ENCODE measurements at places on chromosomes 16 and 17.

- DNase-seq, result no peak
Measured at GRCh38 chr16:84722068-84722467, 22.3 kb downstream of the USP10 start.

DNA sequence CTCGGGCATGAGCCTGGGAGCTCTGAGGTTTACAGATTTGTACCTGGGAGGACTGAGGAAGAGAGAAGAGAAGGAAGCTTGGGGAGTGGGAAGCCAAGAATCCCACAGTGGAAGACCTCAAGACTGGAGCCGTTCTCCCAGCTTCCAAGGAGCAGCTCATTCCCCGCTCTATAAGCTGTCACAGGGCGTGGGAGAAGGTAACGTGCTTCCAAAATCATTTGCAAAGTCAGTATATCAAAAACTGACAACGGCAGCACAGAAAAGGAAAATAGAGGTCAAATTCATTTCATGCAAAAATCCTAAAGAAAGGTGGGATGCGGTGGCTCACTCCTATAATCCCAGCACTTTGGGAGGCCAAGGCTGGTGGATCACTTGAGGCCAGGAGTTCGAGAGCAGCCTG, 7.8 kb downstream of the PIK3R5 start:
- DNase-seq, result no peak

DNA sequence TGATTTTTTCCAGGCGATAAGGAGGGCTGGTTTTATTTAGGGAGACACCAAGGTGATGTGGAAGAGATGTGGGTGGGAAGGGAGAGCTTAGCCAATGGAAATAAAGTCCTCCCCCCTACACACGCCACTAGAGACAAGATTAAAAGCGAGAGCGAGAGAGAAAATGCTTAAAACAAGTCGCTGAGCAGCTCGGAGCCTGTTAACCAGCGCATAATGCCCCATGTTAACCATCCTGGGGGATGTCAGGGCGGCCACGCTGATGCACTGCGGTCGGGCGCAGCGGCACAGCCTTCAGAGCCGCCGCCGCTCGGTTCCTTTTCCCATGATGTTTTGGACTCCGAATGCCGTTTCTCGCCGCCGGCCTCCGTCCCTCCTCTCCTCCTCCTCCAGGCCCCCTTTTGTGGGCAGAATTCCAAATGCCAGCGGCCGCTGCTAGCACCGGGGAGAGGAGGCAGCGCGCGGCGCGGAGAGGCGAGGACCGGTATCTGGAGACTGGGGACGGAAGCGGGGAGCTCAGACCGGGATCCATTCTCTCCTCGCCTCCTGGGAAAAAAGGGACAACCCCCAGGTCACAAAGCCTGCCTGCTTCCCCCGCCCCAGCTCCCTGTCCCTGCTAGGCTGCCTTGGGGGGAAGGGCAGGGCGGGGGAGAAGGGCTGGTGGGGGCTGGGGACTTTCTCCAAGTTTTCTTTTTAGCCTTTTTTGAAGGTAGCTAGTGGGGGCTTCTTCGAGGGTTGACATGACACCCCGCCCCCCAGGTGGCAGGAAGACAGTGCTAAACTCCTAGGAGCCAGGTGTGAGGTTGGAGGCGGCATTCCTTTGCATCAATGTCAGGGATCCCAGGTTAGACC, 98.1 kb upstream of the CCL2 start:
- DNase-seq, result no peak

DNA sequence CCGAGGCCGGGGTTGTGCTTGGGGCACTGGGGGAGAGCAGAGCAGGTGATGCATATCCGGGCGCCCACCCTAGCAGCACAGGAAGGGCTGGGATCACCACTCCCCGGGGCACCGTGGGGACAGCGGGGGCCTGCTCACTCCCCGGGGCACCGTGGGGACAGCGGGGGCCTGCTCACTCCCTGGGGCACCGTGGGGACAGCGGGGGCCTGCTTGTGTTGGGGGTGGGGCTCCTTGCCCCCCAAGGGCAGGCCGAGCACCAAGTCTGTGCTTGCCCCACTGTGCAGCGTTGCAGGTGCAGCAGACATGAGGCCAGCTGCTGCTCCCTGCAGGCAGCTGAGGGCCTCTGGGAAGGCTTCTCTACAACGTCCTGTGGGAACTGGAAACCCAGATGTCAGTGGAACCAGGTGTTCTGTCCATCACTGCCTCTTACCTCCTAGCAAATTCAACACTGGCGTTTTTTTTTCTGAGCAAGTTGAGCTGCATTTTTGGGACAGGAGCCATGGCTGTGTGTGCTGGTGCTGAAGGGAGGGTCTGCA, 25.0 kb upstream of the ZNF750 start:
- DNase-seq, result no peak

- DNase-seq, result no peak
Measured at GRCh38 chr17:11151818-11152425, 89.1 kb upstream of the SHISA6 start.

DNA sequence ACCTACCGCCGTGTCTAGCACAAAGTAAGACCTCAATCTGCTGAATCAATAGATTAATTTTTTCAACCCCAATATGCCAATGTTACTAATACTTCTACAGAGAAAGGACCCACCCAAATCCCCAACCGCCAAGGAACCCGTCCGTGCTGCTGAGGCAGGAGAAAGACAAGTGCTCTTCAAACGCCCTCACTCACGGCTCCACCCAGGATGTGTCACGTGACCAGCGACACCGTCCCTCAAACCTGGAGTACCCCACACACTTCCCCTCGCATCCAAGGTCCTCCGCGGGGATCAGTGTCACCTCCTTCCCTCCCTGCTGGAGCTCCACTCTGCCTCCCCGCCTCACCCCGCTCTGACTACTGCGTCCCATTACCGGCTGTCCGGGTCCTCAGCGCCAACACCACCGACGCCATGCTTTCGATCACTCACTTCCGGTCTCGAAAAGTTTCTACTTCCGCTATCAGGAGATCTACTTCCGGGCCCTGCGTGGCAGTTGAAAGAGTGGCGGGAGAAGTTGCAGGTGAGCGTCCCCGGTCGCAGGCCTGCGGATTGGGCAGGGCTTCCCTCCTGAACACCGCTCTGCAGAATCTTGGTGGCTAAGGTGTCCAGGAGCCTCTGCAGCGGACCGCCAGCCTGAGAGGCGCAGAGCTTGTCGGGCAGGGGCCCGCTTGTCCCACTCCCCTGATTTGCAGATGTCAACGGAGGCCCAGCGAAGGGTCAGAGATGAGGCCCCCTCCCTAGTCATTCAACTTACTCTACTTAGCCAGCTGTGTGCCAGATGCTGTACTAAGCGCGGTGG, at the start of the genes EME1 and MRPL27:
Gene EME1 (plus strand): TSS at position 472 of the 799 bp plus-strand sequence. CDS start 1,980 bp downstream, outside the sequence.
Gene MRPL27 (minus strand): TSS at position 427 of the 799 bp plus-strand sequence. CDS start 14 bp downstream, at position 413.
- DNase-seq, result peak; percentile 87

DNA sequence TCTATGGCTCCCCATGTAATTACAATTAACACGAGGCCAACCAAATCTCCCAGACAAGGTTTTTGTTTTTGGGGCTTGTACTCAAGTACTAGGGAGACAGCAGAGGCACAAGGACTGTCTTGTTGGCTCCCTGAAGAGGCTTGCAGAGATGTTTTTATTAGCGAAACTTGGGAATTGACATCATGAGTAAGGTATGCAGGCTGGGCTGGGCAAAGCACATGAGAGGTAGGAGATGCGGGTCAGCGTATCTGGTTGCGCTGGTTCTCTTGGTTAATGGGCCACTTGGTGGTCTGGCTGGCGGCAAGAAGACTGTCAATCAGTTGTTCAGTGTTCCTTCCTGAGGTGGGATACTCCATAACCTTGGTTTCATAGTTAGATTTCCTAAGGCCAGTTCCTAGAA, 28.9 kb downstream of the LCMT1 start:
- DNase-seq, result no peak

DNA sequence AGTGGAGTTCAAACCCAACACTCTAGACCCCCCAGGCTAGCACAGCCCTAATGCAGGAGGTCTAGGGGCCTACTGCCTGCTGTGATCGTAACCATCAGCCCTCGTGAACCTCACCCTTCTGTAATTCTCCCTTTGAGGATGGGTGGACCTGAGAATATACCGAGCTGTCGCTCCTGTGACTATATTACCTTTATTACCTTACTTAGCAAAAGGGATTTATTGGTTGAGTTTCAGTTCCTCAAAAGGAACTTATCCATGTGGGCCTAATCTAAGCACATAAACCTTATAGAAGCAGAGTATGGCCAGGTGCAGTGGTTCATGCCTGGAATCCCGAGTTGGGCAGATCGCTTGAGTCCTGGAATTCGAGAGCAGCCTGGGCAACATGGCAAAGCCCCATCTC, 19.2 kb upstream of the EMP2 start:
- peak; percentile 47 for DNase-seq

GRCh38 chr16:4617880-4618279, 3.2 kb upstream of the UBALD1 start:
- DNase-seq, result no peak

GRCh38 chr16:30658731-30659506, 688 bp downstream of the FBRS start:
- peak; percentile 90 for DNase-seq

DNA sequence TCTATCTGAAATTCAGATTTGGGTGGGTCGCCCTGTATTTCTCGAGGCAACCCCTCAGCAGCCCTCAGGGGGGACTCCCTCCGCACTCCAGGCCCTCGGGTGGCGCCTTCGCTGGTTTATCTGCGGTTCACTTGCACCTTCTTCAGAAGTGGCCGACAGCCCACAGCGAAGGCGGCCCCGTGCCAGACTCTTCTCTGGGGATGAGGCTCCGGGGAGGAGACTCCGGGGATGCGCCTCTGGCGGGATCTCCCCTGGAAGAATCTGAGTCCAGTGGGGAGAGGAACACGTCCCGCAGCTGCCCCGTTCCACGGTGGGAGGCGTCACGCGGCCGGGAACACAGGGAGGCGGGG, 63.9 kb upstream of the DNAJA2 start:
- peak; percentile 64 for DNase-seq

DNA sequence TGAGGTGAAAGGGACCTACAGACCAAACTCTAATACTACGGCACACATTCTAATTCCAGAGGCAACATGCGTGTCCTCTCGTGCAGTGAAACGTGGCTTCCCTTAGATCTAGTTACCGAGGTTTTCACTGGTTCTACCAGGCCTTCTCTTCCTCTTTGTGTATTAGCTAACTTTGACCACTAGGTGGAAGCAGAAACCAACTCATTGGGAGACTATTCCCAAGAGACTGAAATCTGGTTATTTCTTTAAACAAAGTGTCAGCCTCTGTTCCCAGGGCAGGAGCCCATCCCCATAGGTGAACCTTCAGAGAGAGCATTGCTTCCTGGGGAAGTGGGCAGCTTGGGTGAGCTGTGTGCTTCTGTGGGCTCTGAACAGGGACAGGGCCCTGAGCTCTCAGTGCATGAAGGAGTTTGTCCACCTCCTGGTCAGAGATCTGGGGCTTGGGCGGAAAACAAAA, 19.7 kb upstream of the RCVRN start:
- peak; percentile 75 for DNase-seq

DNA sequence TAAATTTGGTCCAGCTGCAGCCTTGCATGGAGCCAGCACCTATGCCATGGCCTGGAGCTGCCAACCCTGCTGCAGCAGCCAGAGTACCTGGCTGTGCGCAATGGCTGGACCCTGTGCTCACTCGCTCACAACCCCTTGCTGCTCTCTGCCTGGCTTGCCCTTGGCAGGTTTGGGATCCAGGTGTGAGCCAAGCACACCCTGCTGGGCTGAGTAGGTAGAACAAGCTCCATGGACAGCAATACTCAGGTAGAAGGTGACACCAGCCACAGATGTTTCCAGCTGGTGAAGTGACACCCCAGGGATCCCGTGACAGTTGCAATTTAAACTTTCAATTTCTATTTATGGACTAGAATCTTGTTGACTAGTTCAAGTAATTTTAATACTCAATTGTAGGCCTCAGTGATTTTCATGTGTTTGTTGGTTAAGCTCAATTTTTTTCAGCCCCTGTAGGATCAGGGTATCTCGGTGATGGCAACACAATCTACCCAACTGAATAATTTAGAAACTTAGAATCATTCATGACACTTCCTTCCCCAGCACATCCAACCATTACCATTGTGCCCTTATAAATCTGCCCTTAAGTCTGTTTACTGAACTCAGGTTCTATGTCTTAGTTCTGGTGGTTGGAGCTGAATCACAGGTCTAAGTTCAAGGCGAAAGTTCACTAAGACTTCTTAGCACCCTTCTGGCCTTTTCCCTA, 480.0 kb downstream of the PMP22 start:
- DNase-seq, result no peak

DNA sequence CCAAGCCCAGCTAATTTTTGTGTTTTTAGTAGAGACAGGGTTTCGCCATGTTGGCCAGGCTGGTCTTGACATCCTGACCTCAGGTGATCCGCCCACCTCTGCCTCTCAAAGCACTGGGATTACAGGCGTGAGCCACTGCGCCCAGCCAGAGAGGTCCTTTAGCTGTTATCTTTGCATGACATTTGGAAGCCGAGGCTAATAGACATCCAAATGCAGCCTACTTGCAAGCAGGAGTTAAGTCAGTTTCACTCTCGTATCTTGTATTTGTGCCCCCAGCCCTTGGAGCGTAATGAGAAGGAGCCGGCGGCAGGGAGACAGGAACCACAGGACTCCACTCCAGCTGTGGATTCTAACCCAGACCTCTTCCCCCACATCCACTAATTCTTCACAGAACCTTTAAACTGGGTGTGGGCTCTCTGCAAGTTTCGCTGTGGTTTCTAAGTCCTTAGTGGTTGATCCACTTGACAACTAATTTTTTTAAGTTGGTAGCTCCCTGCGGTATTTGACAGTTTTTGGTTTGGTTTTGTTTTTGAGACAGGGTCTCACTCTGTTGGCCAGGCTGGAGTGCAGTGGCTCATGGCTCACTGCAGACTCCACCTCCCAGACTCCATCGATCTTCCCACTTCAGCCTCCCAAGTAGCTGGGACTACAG, 3.1 kb upstream of the CYTH1 start:
- no peak for DNase-seq

- no peak for DNase-seq
Measured at GRCh38 chr17:60168654-60169053, 18.9 kb downstream of the CA4 start.

DNA sequence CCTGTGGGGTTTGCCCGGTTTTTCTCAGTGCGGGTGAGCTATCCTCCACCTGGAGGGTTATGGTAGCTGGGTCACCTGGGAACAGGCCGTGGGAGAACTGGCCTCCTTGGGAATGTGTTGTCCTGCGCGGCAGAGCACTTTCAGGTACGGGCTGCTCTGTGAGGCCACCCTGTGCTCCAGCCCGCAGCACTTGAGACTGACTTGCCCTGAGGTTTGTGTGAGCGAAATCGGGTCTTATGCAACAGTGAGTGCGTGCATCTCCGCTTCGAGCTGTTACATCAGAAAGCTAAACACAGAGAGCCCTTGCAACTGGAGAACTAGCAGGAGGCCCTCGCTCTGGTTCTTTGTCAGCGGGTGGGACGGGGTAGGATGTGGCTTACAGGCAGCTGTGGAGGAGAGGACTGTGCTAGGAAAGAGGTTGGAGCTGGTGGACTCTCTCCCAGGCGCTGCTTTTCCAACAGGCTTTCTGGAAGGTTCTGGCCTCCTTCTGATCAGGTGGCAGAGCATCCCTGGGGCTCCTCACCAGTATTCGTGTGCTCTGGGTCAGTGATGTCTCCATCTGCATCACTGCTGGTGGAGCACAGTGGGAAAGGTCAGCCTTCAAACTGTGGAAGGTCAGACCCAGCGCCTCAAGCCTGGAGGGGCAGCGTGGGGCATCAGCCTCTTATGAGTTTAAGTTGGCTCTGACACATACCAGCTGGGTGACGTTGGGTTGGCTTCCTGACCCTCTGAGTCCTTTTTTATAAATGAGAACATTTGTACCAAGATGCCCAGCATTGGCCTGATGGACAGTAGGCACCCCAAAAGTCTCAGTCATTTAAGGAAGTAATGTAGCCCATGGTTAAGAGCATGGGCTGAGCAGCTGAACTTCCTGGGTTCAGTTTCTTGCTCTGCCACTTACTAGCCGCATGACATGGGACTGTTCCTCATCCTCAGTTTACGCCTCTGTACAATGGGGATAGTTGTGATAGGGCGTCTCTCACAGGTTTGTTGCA, 76.3 kb downstream of the KSR1 start:
- DNase-seq, result no peak

- peak; percentile 10 for DNase-seq
Measured at GRCh38 chr17:75776386-75777295, 8.0 kb upstream of the UNK start.

- DNase-seq, result no peak
Measured at GRCh38 chr16:27781195-27781524, 231.2 kb downstream of the KATNIP start.
